ENCODE measurements at places on chromosomes 16 and 17. TPM values are rescaled to one million over a fixed set of nuclear protein-coding genes. Genes with fewer than 3 reads are reported as not detected.

DNA sequence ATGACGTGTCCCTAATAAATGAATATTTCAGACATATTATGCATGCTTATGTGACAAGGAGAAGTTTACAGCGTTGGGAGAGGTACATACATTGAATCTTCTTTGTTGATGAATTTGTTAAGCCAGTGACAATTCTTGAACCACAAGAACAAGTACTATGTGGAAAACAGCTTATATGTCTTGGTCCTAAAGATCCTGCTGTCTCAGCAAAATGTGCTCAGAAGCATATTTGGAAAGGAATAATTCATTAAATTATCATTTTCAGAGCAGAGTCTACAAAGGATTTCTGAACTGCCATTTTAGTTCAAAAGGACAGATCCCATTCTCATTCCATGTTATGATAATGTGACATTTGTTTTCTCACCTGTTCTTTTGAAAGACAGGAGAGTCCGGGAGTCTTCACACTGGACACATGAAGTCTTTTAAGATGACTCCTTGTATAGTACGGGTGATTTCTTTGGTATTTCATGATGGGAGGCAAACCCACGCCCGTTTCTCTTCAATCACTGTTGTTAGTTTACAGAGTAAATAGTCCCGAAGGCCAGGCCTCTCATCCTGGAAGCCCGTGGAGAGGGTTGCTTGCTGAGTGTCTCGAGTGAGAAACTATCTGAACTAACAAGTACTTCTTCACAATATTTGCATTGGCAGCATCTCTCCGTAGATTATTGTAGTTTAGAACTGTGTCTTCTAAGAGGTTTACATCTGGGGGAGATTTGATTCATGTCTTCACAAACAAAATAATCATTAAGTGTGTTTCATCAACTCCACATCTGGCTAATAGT, 26.7 kb downstream of the VPS35L start:
- H3K4me3 ChIP-seq: no peak overlapping the region
- H3K4me1 ChIP-seq: peaks cover 8% of the 10 kb centered on the region
- no peak for DNase-seq
- H3K27ac ChIP-seq: no peak overlapping the region

DNA sequence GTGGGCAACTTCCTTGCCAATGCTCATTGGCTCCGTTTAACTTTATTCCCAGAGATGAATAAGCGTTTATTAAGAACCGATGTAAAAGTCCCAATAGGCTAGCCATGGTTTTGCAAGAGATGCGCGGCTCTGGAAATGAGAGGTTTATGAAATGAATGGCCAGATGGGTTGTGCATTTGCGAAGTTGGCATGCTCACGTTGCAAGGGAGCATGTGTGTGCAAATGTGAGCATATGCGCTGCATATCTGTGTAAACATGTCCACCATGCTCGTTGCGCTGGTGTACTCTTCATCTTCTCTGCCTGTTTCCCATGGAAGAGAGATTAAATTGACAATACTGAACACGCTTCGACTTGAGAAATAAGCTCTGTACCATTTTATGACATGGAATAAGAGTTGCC, 848.6 kb upstream of the RBFOX1 start:
- H3K4me1 ChIP-seq: no peaks in the 10 kb centered on the region
- H3K27me3 ChIP-seq: peaks cover 32% of the 10 kb centered on the region
- peaks cover 3% of the 10 kb centered on the region for H3K36me3 ChIP-seq
- H3K27ac ChIP-seq: no peak overlapping the region

GRCh38 chr17:41869426-41869825, 4.2 kb upstream of the KLHL11 start:
- H3K27ac ChIP-seq: peak overlapping the region; percentile 80
- peaks cover 26% of the 10 kb centered on the region for H3K4me1 ChIP-seq
- no peak overlapping the region for H3K4me3 ChIP-seq
- H3K27me3 ChIP-seq: no peaks in the 10 kb centered on the region

DNA sequence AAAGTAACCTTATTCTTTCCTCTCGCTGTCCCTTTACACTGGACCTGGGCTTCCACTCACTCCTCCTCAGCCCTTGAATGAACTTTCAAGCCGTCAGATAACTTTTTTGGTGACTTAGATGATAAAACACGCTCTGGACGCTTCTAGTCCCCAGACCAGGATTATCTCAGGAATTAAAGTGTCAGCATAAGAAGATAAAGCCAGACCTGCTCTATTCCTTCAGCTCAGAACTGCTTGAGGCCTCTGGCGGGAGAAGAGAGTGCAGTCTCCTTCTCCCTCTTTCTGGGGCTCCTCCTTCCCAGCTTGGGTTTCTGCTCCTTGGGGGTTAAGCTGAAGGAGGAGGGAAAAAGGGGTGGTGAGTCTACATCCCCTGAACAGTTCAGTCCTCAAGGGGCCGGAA, 6.6 kb downstream of the LPO start:
- no peak for DNase-seq
- H3K4me3 ChIP-seq: no peak overlapping the region
- no peak overlapping the region for H3K27ac ChIP-seq
- H3K4me1 ChIP-seq: peaks cover 15% of the 10 kb centered on the region
- H3K27me3 ChIP-seq: peaks cover 46% of the 10 kb centered on the region
- H3K36me3 ChIP-seq: no peaks in the 10 kb centered on the region

DNA sequence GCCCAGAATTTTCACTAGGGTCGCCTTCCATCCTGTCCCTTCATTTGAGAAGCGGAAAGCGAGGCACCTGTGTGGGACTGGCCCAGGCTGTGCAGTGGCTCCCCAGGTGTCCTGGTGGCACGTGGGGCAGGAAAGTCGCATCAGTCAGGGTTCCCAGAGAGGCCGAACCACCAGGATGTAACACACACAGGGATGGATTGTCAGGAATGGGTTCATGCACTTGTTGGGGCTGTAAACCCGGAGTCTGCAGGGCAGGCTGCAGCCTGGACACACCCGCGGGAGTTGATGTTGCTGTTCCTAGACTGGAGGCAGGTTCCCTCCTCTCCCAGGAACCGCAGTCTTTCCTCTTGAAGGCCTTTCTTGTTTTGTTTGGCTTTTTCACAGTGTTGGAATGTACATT, 30.7 kb upstream of the RPTOR start:
- H3K4me1 ChIP-seq: no peaks in the 10 kb centered on the region
- DNase-seq: no peak
- H3K4me3 ChIP-seq: no peak overlapping the region
- H3K27ac ChIP-seq: no peak overlapping the region
- no peaks in the 10 kb centered on the region for H3K36me3 ChIP-seq
- peaks cover 12% of the 10 kb centered on the region for H3K27me3 ChIP-seq

- peaks cover 3% of the 10 kb centered on the region for H3K4me1 ChIP-seq
- H3K36me3 ChIP-seq: peaks cover 1% of the 10 kb centered on the region
- H3K27me3 ChIP-seq: no peaks in the 10 kb centered on the region
- no peak overlapping the region for H3K4me3 ChIP-seq
- no peak for DNase-seq
- H3K27ac ChIP-seq: no peak overlapping the region
Measured at GRCh38 chr17:42853968-42854790, 3.2 kb downstream of the AOC3 start.

GRCh38 chr17:81228834-81229665, 6.3 kb upstream of the CEP131 start:
- no peaks in the 10 kb centered on the region for H3K27me3 ChIP-seq
- DNase-seq: no peak
- no peak overlapping the region for H3K27ac ChIP-seq

- H3K36me3 ChIP-seq: peaks cover 13% of the 10 kb centered on the region
- no peaks in the 10 kb centered on the region for H3K4me1 ChIP-seq
- no peaks in the 10 kb centered on the region for H3K27me3 ChIP-seq
- H3K4me3 ChIP-seq: no peak overlapping the region
- DNase-seq: no peak
Measured at GRCh38 chr16:54055864-54056263, 230.7 kb downstream of the IRX3 start.

DNA sequence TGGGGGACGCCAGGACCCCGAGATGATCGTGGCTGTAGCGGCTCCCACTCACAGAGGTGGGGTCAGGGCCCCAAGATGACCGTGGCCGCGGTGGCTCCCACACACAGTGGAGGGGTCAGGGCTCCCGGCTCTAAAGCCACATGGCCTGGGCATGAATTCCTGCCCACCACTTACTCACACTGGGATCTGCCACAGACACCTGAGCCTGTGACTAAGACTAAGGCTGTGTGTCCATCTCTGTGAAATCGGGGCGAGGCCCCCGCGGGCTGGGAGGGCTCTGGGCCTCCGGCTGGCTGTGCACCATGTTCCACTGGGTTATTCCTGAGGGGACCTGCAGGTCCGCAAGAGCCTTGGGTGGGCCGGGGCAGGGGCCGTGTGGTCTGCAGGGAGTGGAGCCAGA, 18.5 kb downstream of the ZFPM1 start:
- DNase-seq: no peak
- H3K4me1 ChIP-seq: peaks cover 31% of the 10 kb centered on the region
- H3K4me3 ChIP-seq: no peak overlapping the region
- H3K27me3 ChIP-seq: no peaks in the 10 kb centered on the region
- H3K27ac ChIP-seq: no peak overlapping the region
- H3K36me3 ChIP-seq: peaks cover 1% of the 10 kb centered on the region

DNA sequence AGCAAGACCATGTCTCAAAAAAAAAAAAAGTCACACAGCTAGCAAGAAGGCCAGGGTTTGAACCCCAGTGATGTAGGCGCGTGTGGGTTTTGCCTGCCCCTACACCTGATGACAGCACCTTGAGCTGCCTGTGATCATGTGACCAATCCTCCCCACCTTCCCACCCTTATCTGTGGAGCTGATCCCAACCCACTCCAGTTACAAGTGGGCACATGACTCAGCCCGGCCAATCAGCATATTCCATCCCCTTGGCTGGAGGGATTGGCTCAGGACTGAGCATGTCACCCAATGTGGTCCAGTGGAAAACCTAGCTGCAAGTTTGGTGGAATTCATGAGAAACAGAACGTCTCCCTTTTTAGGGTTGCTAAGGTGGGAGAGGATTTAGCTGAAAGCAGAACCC, 6.6 kb downstream of the TMEM114 start:
- H3K27me3 ChIP-seq: peaks cover 35% of the 10 kb centered on the region
- H3K4me3 ChIP-seq: no peak overlapping the region
- H3K27ac ChIP-seq: no peak overlapping the region

GRCh38 chr17:63078707-63079106, 112.7 kb downstream of the TANC2 start:
- H3K27ac ChIP-seq: no peak overlapping the region
- H3K27me3 ChIP-seq: no peaks in the 10 kb centered on the region
- peaks cover 11% of the 10 kb centered on the region for H3K4me1 ChIP-seq
- H3K36me3 ChIP-seq: no peaks in the 10 kb centered on the region
- no peak overlapping the region for H3K4me3 ChIP-seq

DNA sequence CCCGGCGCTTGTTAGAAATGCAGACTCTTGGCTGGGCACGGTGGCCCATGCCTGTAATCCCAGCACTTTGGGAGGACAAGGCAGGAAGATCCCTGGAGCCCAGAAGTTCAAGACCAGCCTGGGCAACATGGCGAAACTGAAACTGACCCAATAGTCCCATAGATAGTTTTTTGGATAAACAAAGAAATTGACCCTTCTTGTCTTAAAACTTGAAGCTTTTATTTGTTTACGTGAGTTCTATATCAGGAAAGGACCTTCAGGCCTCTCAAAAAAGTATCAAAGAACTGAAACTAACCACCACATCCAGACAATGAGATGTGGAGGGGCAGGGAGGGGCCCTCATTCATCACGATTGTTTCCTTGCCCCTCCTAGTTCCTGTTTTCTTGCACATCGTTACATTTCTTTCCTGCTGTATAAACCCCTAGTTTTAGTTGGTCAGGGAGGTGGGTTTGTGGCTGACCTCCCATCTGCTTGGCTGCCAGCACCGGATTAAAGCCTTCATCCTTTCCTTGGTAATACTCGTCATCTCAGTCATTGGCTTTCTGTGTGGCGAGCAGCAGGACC, 29.9 kb upstream of the PRM1 start:
- peaks cover 41% of the 10 kb centered on the region for H3K4me1 ChIP-seq
- DNase-seq: peak; percentile 32
- H3K27me3 ChIP-seq: no peaks in the 10 kb centered on the region
- H3K4me3 ChIP-seq: no peak overlapping the region
- H3K36me3 ChIP-seq: no peaks in the 10 kb centered on the region
- peak overlapping the region; percentile 80 for H3K27ac ChIP-seq

- H3K4me1 ChIP-seq: peaks cover 61% of the 10 kb centered on the region
- peak overlapping the region; percentile 29 for H3K4me3 ChIP-seq
- no peaks in the 10 kb centered on the region for H3K27me3 ChIP-seq
- H3K27ac ChIP-seq: peak overlapping the region; percentile 88
Measured at GRCh38 chr17:73592501-73592961, 51.7 kb downstream of the SDK2 start.

DNA sequence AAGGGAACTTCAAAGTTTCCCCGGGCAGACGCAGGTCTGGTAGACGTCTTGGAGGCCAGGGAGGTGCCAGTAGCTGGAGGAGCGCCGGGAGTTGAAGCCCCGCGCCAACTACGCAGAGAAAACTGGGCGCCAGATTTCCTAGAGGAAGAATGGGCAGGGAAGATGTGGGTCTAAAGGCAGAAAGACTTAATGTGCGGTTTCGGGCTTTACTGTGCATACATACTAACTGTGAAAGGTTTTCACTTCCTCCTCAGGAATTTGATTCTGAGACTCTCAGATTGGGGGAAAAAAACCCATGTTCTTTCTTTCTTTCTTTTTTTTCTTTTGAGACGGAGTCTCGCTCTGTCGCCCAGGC, 331 bp upstream of the ZNF287 start:
- peaks cover 9% of the 10 kb centered on the region for H3K4me1 ChIP-seq
- no peak for DNase-seq
- H3K27me3 ChIP-seq: peaks cover 3% of the 10 kb centered on the region
- no peak overlapping the region for H3K27ac ChIP-seq
- peak overlapping the region; percentile 83 for H3K4me3 ChIP-seq
- H3K36me3 ChIP-seq: peaks cover 12% of the 10 kb centered on the region

DNA sequence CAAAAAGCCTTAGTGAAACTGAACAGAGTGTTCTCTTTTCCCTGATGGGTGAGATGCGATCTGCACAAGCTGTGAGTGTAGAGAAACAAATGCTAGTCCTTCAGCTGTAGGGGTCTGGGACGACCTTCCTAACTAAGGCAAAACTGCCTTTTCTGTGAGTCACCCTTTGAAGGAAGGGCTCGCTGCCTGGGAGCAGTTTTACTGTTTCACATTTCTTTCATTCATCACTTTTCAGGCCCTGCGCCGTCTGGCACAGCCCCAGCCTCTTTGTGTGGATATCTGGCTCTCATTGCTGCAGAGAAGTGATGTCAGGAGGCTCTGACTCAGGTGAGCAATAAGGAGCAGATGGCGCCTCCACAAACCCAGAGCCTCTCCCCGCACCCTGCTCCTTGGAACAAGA, 57.4 kb downstream of the HS3ST3A1 start:
- H3K36me3 ChIP-seq: no peaks in the 10 kb centered on the region
- no peak for DNase-seq
- H3K4me1 ChIP-seq: no peaks in the 10 kb centered on the region
- peaks cover 21% of the 10 kb centered on the region for H3K27me3 ChIP-seq
- H3K4me3 ChIP-seq: no peak overlapping the region
- no peak overlapping the region for H3K27ac ChIP-seq

- H3K27ac ChIP-seq: no peak overlapping the region
- H3K27me3 ChIP-seq: peaks cover 10% of the 10 kb centered on the region
- peaks cover 4% of the 10 kb centered on the region for H3K4me1 ChIP-seq
- H3K36me3 ChIP-seq: no peaks in the 10 kb centered on the region
- DNase-seq: no peak
- no peak overlapping the region for H3K4me3 ChIP-seq
Measured at GRCh38 chr16:87044829-87045228, 272.4 kb downstream of the C16orf95 start.

GRCh38 chr17:71656964-71657858, 463.6 kb upstream of the SOX9 start:
- no peaks in the 10 kb centered on the region for H3K27me3 ChIP-seq
- no peak overlapping the region for H3K4me3 ChIP-seq
- no peak overlapping the region for H3K27ac ChIP-seq
- no peaks in the 10 kb centered on the region for H3K4me1 ChIP-seq
- no peaks in the 10 kb centered on the region for H3K36me3 ChIP-seq
- no peak for DNase-seq

Gene SLC38A8
- total RNA-seq: not detected

Gene TNP2
- not detected for total RNA-seq

Gene SLC52A1
- not detected for total RNA-seq

Gene PMP22
- 0.22 TPM for total RNA-seq

Gene TMEM235
- total RNA-seq: not detected

Gene DDX52
- total RNA-seq: 38.6 TPM

Gene PLCG2
- total RNA-seq: 8.1 TPM
